Fibroblast of skin of back (primary cell): ENCODE measurements at places on chromosomes 7 and 10.

DNA sequence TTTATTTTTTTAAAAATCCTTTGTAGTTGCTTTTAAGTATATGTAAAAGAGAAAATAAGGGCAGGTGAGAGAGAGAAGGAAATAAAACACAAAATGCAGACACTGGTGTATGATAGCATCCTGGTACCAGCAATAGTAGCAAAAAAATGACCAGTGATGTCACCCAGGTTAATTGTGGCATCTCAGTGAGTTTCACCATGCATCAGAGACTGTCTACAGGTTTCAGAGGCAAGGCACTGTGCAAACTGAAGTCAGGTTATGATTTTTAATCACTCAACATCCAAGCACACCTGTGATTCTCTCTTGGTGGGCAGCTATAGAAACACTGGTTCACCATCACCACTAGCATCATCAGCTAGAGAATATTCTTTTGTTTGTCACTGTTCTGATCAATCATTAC is 509.3 kb downstream of the SORCS1 start:
- DNase-seq, result no peak

DNA sequence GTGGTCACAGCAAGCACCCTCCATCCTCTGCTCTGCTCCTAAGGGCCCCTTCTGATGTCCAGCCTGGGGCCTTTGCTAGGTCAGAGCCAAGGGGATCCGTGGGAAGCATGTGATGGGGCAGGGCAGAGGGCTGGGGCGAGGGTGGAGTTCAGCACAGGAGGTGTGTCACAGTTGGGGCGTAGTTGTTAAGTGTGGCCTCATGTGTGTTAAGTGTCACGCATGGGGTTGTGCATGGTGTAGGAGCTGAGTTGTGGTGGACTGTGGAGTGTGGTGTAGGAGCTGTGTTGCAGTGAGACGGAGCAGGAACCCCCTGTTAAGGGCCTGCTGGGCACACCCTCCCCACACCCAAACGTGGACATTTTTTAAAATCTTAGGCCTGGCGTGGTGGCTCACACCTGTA is 248.0 kb downstream of the USP6NL start:
- DNase-seq, result no peak

- no peak for DNase-seq
Observed at GRCh38 chr10:70990681-70991080, 102.3 kb upstream of the PCBD1 start.

DNA sequence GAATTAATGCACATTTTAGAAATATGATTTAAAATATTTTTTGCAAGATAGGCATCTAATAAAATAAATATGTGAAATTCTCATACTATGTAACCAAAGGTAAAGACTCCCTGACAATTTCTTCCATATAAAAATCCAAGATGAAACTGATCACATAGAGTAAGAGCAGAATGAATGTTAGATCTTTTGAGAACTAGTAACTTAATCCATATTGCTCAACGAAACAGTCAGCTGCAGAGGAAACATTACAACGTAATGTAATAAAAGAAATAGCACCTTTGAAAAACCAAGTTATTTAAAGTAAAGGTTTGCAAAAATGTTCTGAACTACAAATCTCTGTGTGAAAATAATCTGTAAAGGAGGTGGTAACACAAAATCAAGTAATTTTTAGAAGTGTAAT is 28.8 kb downstream of the HACD1 start:
- DNase-seq, result no peak

DNA sequence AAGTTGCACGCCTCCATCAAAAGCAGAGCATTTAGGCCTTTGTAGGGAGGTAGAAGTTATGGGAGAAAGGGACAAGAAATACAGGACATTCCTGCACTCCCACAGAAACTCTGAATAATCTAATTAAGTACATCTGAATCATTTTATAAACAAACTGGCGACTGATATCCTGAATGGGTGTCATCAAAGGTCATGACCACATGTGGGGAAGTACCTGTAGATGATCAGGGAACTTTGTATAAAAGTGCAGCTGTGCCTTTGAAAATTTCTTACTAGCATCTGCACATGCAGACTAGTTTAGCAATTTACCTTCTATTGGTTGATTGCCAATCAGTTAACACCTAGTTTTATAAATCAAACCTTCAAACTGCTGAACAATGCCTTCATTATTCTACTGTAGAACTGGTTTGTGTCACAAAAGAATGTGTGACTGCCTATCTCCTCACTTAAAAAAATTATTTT is 17.1 kb downstream of the STEAP4 start:
- peak; percentile 34 for DNase-seq

DNA sequence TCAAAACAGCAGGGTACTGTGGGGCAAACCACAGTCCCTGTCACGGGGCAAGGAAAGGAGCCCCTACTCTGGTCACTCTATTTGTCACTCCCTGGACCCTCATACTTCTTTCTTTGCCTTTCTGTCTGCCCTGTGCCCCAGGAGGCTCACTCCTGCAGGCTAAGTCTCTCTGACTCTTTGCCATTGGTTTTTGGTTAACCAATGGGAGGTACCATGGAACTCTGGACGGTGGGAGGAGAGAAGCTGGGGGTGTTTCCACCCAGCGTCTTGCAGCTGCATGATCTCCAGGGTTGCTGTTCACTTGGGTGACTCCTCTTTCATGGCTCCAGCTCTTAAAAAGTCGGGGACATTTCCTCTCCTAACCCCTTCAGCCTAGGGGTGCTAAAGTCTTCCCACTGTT is 15.4 kb upstream of the EIF5AL1 start:
- no peak for DNase-seq

DNA sequence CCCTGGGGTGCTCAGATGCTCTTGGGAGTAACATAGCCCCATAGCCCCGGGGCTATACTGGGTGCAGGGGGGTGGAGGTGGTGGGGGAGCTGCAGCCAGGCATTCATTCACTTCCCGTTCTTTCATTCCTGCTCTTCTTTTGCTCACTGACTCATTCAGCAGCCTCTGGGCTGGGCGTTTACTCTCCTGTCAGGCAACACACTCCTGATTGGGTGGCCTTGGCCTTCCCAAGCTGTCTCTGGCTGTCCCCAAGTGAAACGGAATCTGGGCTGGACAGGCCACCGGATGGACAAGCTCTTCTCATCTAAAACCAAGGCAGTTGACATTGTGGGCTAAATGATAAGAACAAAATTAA is 34.6 kb downstream of the CHST3 start:
- peak; percentile 93 for DNase-seq

GRCh38 chr10:69051710-69052487 is 36.0 kb upstream of the SRGN start:
- DNase-seq, result no peak

DNA sequence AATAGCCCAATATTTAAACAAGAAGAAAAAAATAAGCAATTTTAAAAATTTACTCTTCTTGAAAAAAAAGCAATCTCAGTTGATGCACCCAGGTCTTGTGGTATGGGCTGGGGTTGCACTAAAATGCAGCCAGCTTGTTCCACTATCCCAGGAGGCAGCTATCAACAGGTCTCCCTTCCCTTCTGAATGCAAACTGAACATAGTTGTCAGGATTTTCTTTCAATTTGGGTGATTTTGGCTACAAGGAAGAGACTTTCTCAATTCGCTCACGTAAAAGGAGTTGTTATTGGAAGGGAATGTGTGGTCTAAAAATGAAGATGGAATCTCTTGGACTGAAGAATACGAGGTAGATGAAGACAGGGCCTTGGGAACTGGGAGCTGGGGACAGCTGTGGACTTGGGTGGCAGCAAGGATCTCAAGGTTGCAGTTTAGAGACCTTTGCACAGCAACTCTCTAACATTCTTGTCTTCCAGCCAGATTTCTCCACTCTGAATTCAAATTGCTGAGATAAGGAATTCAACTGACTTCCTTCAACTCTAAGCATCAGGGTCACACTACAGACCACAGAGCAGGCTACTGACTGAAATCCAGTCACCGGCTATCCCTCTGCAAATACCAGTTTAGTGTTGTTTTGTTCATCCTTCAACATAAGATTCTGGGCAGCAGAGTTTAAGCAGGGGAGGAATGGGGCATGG is 3.1 kb upstream of the TMEM26 start:
- peak; percentile 37 for DNase-seq

- peak; percentile 93 for DNase-seq
Observed at GRCh38 chr7:23020742-23021401, 6.9 kb upstream of the HYCC1 start.

- peak; percentile 95 for DNase-seq
Observed at GRCh38 chr7:36658335-36659171, 65.7 kb downstream of the AOAH start.

- DNase-seq, result no peak
Observed at GRCh38 chr10:109450702-109451101, 472.6 kb downstream of the XPNPEP1 start.

DNA sequence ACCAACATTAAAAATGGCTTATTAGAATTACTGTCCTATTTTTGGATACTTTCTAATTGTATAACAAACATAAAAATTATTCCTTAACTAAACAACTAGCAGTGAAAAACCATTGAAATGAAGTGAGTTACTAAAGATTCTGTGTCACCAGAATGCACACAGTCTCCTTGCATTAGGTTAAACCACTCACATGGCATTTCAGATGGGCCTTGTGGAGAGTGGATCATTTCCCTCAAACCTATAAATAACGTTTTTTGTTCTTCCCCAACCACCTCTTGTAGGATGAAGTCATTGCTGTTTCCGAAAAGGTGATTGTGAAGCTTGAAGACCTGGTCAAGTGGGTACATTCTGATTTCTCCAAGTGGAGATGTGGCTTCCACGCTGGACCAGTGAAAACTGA is 38.4 kb downstream of the ARID5B start:
- peak; percentile 60 for DNase-seq
